ENCODE measurements at places on chromosomes 7 and 10. TPM values are rescaled to one million over a fixed set of nuclear protein-coding genes. Genes with fewer than 3 reads are reported as not detected.
A peak's percentile ranks its signal among the peaks of the same experiment; 100 is the strongest.

Gene GIMAP8
- total RNA-seq: 2.5 TPM

Gene VAX1
- total RNA-seq: not detected

- DNase-seq: no peak
Measured at GRCh38 chr10:119251315-119251708, 43.9 kb downstream of the GRK5 start.

Gene CYP2C18
- not detected for total RNA-seq

Gene C10orf95
- total RNA-seq: 0.85 TPM

Gene VCL
- 285 TPM for total RNA-seq

Gene RTKN2
- total RNA-seq: 3.6 TPM

Gene ARHGAP22
- total RNA-seq: 4.4 TPM

Gene SLC18A3
- not detected for total RNA-seq

DNA sequence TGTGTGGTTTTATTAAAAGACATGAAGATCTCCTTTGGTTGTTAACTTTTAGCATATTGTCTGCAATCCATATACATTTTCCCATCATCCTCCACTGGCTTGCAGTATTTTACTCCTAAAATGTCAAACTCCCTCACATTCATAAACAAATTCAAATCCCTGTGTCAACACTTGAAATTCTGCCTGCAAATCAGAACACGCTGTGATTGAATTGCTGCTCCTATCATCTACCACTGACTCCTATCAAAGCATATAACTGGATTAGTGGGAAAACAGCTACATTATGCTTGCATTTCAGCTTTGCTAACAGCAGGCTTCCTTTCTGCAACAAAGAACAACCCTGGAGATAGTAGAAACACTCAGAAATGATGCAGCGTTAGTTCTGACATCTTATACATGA is 281.8 kb upstream of the HGF start:
- no peak for DNase-seq

- DNase-seq: no peak
Measured at GRCh38 chr7:88363869-88364268, 57.2 kb upstream of the STEAP4 start.

Gene SFRP5
- 3.2 TPM for total RNA-seq

DNA sequence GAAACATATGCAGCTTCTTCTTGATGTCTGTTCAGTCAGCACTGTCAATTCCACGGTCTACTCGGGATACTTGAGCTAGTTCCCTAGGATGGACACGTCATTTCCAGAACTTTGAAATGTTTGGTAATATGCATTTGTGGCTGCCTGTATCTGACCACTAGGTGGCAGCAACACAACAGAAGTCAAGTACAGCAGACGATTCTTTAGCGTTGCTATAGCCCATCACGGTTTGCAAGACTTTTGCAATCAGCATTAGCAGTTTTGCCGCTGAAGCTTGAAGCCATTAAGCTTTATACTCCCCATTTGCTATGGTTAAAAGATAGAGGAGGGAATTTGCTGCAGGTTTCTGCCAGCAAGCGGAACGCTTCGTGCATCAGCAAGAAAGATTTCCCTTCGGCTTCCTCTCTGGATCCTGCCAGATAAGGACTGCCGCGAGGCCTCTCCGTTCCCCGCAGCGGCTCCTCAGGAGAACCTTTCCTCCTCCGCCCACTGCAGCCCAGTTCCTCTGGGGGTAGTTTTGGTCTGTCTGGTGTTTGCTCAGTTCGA is 63.5 kb downstream of the ABCC2 start:
- DNase-seq: peak; percentile 82

Gene LLCFC1
- total RNA-seq: 6.4 TPM

- no peak for DNase-seq
Measured at GRCh38 chr7:665736-666453, 60.6 kb upstream of the DNAAF5 start.

Gene AEBP1
- total RNA-seq: 219 TPM

GRCh38 chr10:98270073-98270740 is 2.2 kb upstream of the LOXL4 start:
- DNase-seq: no peak

DNA sequence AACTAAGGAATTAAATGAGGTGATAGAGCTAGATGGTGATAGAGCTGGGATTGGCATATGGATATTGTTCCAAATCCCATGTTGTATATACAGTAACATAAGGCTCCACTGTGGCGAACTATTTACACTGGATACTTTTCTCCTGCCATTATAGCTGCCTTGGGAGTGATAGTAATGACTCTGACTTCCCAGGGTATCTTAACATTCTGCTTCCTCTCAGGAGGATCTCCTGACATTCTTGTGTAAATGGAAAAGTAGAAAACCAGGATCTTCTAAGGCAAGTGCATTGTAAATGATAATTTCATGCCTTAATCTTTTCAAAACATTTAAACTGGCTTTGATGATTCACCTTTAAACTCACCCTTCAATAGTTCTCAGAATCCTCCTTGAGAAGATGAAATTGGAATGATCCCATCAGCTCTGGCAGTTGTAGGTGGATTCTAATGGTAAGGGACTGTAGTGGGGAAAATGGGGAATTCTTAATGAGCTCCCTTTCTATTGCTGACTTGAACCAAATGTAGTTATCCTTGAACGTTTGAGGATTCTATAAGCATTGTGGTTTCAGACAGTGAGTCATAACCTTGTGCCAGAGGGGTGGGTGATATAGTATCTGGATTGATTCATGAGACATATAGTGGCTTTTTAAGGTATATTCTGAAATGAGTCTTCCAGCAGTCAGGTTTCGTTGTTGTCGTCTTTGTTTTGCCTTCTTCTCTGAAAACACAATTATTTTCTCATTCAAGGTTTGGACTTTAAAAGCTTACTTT is 450.0 kb downstream of the SUGCT start:
- no peak for DNase-seq

- DNase-seq: no peak
Measured at GRCh38 chr7:22192801-22193200, 164.2 kb downstream of the RAPGEF5 start.

All from prostate gland (tissue), 2 donors.